ENCODE measurements at places on chromosomes 6 and 20. TPM values are rescaled to one million over a fixed set of nuclear protein-coding genes. Genes with fewer than 3 reads are reported as not detected.

The CALHM6 gene
- total RNA-seq, result not detected

The CCN6 gene
- total RNA-seq, result not detected

The ERVFRD-1 gene
- total RNA-seq, result not detected

The GRM1 gene
- total RNA-seq, result 0.41 TPM

The MLIP gene
- total RNA-seq, result not detected

The PRPH2 gene
- total RNA-seq, result not detected

The RCAN2 gene
- 1.8 TPM for total RNA-seq

The ITPA gene
- 103 TPM for total RNA-seq

The HLA-DPA1 gene
- total RNA-seq, result not detected

The TNNC2 gene
- not detected for total RNA-seq

The NRSN1 gene
- not detected for total RNA-seq

The GNMT gene
- not detected for total RNA-seq

The POU5F1 gene
- 26.0 TPM for total RNA-seq

The PTCHD4 gene
- 16.2 TPM for total RNA-seq

The LINC00237 gene
- not detected for total RNA-seq

The NKX2-2 gene
- total RNA-seq, result not detected

The AHCY gene
- total RNA-seq, result 297 TPM

The FNDC1 gene
- total RNA-seq, result not detected

The JPH2 gene
- not detected for total RNA-seq

The TSHZ2 gene
- total RNA-seq, result 0.23 TPM

The ZNF311 gene
- 5.9 TPM for total RNA-seq

The TRDN gene
- total RNA-seq, result not detected

The ENPP5 gene
- total RNA-seq, result 0.09 TPM
